ENCODE measurements at places on chromosomes 12 and 14. TPM values are rescaled to one million over a fixed set of nuclear protein-coding genes. Genes with fewer than 3 reads are reported as not detected.
A peak's percentile ranks its signal among the peaks of the same experiment; 100 is the strongest.

DNA sequence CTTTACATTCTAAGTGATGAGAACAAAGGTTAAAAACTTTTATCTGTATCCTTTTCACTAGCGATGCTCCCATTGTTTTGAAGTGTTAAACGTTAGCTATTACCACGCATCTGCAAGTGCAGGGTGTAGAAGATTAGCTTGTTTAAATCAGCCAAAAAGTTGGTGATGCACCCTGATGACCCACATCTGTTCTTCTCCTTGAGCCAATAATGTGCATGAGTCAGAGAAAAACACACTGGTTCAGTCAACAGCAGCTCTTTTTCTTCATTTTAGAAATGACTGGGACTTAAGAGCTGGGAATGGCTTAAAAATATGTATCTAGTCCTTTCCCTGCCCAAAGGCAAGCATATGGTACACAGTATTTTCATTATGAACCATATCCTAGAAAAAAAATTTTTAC is 323.5 kb upstream of the PDE3A start:
- no peak for DNase-seq

DNA sequence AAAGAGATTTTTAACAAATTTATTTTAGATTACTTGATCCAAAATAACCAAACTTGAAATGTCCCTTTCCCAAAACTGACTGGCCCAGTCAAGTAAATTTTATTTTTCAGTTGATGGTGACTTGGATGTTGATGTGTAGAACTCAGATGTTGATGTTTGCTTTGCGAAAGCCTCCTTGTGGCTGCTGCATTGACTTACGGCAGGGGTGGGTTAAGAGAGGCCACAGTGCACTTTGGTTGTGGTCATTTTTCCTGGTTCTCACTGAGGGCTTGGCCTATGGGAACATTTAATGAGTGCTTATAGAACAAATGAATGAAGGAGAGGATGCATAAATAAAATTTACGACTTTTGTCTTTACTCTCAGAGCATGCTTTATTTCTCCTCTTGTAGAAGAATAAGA is 52.6 kb downstream of the SLCO1B3 start:
- DNase-seq = no peak

GRCh38 chr14:57526942-57527341 is 33.3 kb upstream of the CCDC198 start:
- DNase-seq = no peak

DNA sequence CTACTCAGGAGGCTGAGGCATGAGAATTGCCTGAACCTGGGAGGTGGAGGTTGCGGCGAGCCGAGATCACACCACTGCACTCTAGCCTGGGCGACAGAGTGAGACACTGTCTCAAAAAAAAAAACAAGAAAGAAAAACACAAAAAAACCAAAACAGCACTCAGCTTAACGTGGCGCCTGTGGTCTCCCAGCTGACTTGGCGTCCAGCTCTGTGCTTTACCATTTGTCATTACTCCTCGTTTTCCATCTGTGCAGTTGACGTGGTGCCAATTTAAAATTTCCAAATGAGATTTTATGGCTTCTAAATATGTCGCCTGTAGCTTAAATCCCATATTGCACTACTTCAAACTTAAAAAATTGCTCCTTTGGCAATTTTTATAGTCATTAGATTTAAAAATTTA is 2.0 kb downstream of the MGP start:
- no peak for DNase-seq

DNA sequence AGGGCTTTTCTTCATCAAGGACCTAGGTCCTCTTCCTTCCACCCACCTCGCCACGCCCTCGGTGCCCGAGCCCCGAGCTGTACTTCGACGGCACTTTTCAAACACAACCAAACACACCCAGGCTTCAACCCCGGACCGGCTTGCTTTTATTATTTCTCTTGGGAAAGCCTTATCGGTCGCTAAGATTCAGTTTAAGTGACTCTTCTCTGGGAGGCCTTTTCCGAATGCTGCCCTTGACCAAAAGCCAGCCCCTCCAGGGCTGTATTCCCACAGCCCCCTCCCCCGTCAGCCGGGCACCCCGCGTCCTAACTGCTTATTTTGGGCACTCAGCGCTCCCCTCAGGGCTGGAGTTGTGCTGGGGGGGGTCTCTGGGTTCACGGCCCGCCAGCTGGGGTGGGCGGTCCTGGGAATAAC is 644 bp upstream of the PPP4R4 start:
- peak; percentile 21 for DNase-seq

The GALNT16 gene
- 0.33 TPM for total RNA-seq

The C12orf50 gene
- total RNA-seq = not detected

Data from kidney epithelial cell (primary cell).